Osteocyte (in vitro differentiated cells): ENCODE measurements at places on chromosomes 4 and X. TPM values are rescaled to one million over a fixed set of nuclear protein-coding genes. Genes with fewer than 3 reads are reported as not detected.

The GAB1 gene
- 32.6 and 40.0 TPM in 2 replicates for total RNA-seq

The LIMCH1 gene
- 0.29 and 0.43 TPM in 2 replicates for total RNA-seq

The CABS1 gene
- not detected in 2 replicates for total RNA-seq

The ZXDA gene
- not detected in 2 replicates for total RNA-seq

The CLTRN gene
- total RNA-seq, result not detected in 2 replicates

The SFRP2 gene
- total RNA-seq, result 87.7 and 102 TPM in 2 replicates

The NOX1 gene
- total RNA-seq, result not detected in 2 replicates

The TMPRSS11F gene
- total RNA-seq, result not detected in 2 replicates

- peaks cover 15% of the 10 kb centered on the region for H3K4me1 ChIP-seq
- H3K27me3 ChIP-seq, result no peaks in the 10 kb centered on the region
- peaks cover 41% of the 10 kb centered on the region for H3K36me3 ChIP-seq
- no peak for DNase-seq
Observed at GRCh38 chr4:158895797-158896576, 127.2 kb downstream of the FNIP2 start.

- no peak for DNase-seq
- no peak overlapping the region for H3K4me3 ChIP-seq
- H3K4me1 ChIP-seq, result peaks cover under 1% of the 10 kb centered on the region
- H3K36me3 ChIP-seq, result no peaks in the 10 kb centered on the region
- H3K27me3 ChIP-seq, result no peaks in the 10 kb centered on the region
- no peak overlapping the region for H3K27ac ChIP-seq
Observed at GRCh38 chr4:6898763-6899162, 10.9 kb upstream of the TBC1D14 start.

GRCh38 chr4:72118017-72118416 lies 86.2 kb downstream of the NPFFR2 start:
- peaks cover 7% of the 10 kb centered on the region for H3K27me3 ChIP-seq
- peaks cover under 1% of the 10 kb centered on the region for H3K4me1 ChIP-seq
- no peaks in the 10 kb centered on the region for H3K36me3 ChIP-seq
- H3K27ac ChIP-seq, result no peak overlapping the region
- DNase-seq, result no peak
- no peak overlapping the region for H3K4me3 ChIP-seq

DNA sequence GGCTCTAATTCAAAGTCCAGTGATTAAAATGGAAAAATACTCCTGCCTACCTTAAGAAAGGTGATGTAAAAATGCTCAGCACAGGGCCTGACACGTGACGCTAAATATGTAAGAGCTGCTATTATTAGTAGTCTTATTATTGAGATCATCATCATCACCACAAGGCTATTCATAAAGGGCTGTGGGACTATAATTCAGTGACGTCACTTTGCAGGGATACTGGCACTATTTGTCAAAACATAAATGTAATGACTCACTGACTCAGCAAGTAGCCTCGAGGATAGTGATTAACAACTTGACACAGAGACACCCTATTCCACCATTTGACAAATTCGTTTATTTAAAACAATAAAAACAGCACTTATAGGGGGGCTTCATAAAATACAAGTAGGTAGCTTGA lies 258.9 kb downstream of the SPANXN1 start:
- H3K4me1 ChIP-seq, result no peaks in the 10 kb centered on the region
- no peaks in the 10 kb centered on the region for H3K27me3 ChIP-seq
- no peak for DNase-seq
- no peaks in the 10 kb centered on the region for H3K36me3 ChIP-seq
- no peak overlapping the region for H3K4me3 ChIP-seq

DNA sequence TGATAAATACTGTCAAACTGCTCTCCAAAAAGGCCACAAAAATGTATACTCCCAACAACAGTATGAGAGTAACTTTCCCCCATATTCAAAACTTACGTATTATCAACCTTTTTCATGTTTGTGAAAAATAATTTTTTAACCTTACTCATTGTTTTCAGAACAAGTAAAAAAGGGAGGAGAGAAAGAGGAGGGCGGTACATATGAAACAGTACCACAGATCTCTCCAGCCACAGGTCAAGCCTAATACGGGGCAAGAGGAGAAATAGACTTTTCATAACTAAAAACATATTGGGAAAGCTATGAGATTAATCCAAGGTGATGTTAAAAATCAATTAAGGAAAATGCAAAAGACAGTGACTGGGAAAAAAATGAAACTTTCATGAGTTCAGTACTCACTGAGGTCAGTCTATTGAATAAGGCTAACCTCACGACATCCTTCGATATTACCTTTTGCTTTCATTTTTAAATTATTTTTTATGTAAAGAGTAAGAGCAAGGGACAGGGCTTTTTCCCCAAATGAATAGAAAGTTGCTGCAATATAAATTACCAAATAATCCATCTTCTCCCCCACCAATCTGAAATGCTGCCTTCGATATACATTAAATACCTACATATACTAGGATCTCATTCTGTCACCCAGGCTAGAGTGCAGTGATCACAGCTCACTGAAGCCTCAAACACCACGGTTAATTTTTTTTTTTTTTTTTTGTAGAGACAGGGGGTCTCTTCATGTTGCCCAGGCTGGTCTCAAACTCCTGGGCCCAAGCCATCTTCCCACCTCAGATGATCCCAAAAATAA lies 25.3 kb downstream of the FBXW7 start:
- peaks cover 1% of the 10 kb centered on the region for H3K36me3 ChIP-seq
- no peaks in the 10 kb centered on the region for H3K27me3 ChIP-seq
- no peak overlapping the region for H3K4me3 ChIP-seq
- H3K4me1 ChIP-seq, result peaks cover 12% of the 10 kb centered on the region

DNA sequence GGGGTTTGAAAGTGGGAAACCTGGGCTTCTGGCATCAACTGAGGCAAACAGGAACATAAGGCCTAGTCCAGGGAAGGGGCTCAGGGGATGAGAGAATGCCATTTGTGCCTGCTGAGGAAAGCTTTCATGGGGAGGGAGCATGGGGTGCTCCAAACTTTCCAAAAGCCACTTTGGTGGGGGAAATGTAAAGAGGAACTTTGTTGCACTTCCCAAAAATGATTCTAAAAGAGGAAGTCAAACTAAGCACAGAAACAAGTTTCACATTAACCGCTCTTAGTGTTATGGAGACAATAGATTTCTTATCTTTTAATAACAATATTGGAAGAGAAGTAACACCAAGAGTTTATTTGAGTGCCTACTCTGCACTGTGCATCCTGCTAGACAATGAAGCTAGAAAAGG lies 32.3 kb downstream of the GAB3 start:
- no peak overlapping the region for H3K4me3 ChIP-seq
- H3K27me3 ChIP-seq, result no peaks in the 10 kb centered on the region
- no peak overlapping the region for H3K27ac ChIP-seq
- H3K36me3 ChIP-seq, result no peaks in the 10 kb centered on the region
- no peak for DNase-seq

DNA sequence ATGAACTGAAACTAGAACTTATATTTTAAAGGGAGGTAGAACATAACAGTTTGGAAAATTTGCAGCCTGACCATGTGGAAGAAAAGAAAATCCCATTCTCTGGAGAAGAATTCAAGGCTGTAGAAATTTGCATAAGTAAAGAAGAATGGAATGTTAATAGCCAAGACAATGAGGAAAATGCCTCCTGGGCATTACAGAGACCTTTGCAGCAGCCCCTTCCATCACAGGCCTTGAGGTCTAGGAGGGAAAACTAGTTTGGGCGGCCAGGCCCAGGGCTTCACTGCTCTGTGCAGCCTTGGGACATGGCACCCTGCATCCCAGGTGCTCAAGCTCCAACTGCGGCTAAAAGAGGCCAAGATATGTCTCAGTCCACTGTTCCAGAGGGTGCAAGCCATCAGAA lies 1506.8 kb downstream of the PCDH18 start:
- no peak for DNase-seq
- H3K27ac ChIP-seq, result no peak overlapping the region
- H3K4me1 ChIP-seq, result no peaks in the 10 kb centered on the region
- H3K27me3 ChIP-seq, result no peaks in the 10 kb centered on the region
- no peaks in the 10 kb centered on the region for H3K36me3 ChIP-seq

DNA sequence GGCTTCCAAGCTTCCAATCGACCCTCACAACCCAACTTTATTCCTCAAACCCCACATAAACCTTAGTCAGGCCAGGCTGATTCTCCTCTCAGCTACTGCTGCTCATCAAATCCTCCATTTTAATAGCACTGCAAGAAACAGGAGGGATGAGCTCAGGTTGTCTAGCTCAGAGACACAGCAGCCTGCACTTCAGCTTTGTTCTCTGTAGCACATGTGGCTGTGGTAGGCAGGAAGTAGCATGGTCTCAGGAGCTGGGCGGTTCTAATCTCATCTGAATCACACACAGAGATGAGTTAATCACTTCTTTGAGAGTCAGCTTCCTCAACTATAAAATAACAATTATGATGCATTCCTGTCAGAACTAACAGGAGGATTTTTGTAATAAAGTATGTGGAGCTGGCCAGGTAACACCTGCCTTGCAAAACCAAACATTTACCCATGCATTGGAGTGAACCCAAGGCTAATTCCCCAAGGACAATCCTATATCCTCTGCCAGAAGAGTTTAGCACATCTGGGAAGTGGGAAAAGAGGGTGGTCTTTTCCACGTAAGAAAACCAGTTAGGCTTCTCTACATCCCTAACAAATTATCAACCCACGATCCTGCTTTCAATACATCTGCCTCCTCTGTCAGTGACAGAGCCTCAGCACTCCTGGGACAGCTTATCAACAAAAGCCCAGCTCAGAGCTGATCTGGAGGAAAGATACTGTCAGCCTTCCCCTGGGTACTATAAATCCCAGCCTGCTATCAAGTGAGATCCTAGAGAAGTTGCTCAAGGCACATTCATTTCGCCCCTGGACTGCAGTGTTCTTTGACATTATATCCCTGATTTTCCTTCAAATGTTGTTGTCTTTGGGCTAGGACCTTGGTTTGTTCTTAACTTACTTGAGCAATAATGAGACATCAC lies 32.8 kb downstream of the ELOVL6 start:
- no peaks in the 10 kb centered on the region for H3K27me3 ChIP-seq
- H3K27ac ChIP-seq, result no peak overlapping the region
- no peak overlapping the region for H3K4me3 ChIP-seq
- H3K36me3 ChIP-seq, result no peaks in the 10 kb centered on the region

DNA sequence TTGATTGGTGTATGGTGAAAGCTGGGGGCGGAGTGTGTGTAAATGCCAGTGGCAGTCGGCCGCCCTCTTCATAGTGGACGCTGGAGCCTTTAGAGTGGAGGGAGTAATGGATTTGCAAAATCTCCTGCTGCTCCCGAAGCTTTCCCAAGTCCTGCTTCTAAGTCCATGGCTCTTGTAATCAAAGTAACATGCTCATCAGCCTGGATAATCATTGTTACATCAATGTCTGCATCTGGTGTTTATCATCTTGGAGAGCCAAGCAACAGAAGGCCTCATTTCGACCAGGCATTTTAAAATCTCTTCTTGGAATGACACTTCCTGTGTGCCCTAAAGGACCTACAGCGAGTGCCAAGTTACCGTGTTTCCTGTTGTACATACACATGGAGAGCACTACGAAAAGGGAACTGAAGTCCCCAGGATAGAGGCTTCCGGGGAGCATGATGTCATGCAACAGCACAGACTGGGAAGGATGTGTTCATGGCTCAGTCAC lies 32.2 kb downstream of the UNC5C start:
- H3K27ac ChIP-seq, result no peak overlapping the region
- H3K36me3 ChIP-seq, result no peaks in the 10 kb centered on the region
- peaks cover 3% of the 10 kb centered on the region for H3K4me1 ChIP-seq
- H3K27me3 ChIP-seq, result no peaks in the 10 kb centered on the region
- DNase-seq, result no peak

- DNase-seq, result no peak
- no peak overlapping the region for H3K27ac ChIP-seq
- H3K4me3 ChIP-seq, result no peak overlapping the region
- H3K36me3 ChIP-seq, result no peaks in the 10 kb centered on the region
Observed at GRCh38 chr4:108240366-108240765, 71.6 kb upstream of the LEF1 start.

- no peaks in the 10 kb centered on the region for H3K4me1 ChIP-seq
- no peak overlapping the region for H3K4me3 ChIP-seq
- H3K27me3 ChIP-seq, result no peaks in the 10 kb centered on the region
- no peak overlapping the region for H3K27ac ChIP-seq
- no peaks in the 10 kb centered on the region for H3K36me3 ChIP-seq
- DNase-seq, result no peak
Observed at GRCh38 chr4:84317513-84317912, 181.6 kb downstream of the NKX6-1 start.
